ENCODE measurements at places on chromosomes 6 and 20.
A peak's percentile ranks its signal among the peaks of the same experiment; 100 is the strongest.

- DNase-seq: no peak
Observed at GRCh38 chr6:14964556-14965270, 281.2 kb upstream of the JARID2 start.

- DNase-seq: no peak
Observed at GRCh38 chr6:164359036-164359435, 944.5 kb downstream of the QKI start.

GRCh38 chr20:31633339-31633914 lies 4.3 kb upstream of the COX4I2 start:
- no peak for DNase-seq

DNA sequence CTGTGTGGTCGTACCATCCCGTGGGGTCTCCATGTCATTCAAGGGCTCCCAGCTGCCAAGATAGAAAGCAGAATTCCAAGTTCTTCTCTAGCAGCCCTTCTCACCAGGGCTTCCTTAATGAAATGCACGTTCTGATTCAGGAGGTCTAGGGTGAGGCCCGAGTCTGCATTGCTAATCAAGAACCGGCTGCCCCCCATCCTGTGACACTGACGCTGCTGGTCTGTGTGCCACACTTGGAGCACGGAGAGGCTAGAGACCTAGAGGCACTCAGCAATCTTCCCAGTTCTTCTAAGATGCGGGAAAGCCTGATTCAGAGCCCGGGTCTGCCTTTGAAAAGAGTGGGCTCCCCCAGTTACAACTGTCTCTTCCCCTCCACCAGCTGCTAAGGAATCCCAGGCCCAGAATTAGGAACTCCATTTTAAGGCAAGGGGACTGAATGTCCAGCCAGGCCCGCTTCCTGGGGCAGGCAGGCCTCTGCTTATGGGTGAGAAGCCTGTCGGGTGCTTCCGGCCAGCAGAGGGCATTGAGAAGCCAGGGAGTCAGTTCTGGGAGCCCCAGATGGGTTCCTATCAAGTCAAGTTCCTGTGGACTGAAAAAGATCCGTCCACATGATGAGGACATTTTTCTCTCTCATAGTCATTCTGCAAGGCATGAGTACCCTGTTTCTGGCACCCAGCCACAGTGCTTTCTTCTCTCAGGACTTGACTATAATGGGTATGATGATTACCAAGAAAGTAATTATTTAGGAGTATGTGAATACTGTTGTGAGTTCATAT lies 69.8 kb upstream of the RIN2 start:
- peak; percentile 80 for DNase-seq

DNA sequence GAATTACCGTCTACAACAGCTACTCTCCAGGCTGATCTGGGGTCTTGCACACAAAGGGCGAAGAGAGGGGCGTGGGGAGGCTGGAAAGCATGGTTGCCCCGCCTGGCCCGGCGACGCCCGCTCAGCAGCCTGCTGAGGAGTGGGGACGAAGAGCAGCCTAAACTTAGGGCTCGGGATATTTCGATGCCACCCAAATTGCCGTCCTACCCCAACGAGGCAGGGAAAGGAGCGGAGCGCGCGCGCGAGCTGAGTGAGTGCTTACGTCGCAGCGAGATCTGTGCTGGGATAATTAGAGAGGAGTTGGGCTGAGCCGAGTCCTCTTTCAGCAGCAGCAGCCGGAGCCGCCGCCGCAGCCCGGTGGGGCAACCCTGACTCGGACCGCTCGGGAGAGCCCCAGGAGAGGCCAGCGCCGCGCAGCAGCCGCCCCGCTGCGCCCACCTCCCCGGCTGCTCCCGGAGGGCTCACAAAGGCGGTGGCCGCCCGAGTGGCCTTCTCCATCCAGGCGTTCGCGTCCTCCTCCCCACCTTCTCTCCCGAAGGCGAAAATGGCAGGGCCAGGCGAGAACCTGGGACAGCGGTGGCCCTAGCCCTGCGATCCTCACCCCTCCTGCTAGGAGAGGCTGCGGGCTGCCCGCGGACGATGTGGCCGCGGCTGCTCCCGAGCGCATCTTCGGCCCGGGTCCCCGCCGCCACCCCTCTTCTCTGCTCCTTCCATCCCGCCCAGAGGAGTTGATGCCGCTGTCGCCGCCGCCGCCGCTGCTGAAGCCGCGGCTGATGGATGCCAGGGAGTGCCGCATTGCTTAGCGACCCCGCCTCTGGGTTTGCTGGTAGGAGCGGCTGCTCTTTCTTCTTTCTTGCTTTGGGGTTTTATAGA lies at the start of gene CLVS2:
Gene CLVS2, plus strand, starts transcription at position 315 of the 873 bp plus-strand sequence. CDS start 1,543 bp downstream, outside the sequence.
- no peak for DNase-seq

DNA sequence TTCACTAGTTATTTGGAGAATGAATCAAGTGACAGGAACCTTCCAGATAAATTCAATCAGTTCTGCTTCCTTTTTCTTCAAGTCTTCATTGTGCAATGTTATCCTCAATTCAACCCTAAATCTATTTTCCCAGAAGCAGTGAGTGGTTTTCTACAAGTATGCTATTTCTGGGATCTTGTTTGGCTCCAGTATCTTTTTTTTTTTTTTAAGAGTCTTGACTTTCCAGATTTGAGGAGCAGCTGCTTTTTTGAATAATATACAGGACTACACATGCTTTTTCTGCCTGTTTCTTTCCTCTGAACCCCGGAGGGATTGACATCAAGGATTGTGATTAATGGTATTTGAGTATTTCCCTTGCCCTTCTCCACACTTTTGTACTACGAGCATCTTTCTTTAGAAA lies 339.2 kb upstream of the JAG1 start:
- DNase-seq: no peak

DNA sequence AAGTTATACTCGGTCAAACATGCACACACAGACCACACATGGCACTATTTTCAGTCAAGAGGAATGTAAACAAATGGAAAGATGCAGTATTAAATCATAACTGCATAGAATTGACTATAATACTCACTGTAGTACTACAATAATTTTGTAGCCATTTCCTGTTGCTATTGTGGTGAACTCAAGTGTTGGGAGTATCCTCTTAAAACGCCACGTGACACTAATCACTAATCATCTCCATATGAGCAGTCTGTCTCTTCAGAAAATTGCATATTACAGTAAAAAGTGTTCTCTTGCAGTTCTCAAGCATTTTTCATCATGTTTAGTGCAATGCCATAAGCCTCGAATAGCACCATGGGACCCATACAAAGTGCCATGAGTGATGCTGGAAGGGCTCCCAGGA lies 258.7 kb upstream of the ID4 start:
- no peak for DNase-seq

DNA sequence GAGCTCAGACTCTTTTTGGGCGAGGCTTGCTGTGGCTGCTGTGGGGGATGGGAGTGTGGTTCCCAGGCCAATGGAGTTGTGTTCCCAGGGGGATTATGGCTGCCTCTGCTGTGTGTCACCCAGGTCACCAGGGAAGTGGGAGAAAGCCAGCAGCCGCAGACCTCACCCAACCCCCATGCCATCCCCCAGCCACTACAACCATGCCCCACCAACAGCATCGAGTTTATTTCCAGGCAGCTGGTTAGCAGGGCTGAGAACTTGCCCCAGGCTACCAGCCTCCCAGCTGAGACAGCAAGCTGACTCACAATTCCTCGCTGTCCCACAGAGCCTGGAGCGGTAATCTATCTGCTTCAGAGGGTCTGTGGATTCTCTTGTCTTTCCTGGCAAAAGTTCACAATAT lies 331.7 kb downstream of the FRK start:
- DNase-seq: no peak

- no peak for DNase-seq
Observed at GRCh38 chr6:1622851-1623768, 13.4 kb downstream of the FOXC1 start.

- no peak for DNase-seq
Observed at GRCh38 chr20:59945731-59946130, 5.5 kb downstream of the FAM217B start.

GRCh38 chr6:169119669-169120068 lies 134.0 kb downstream of the THBS2 start:
- DNase-seq: no peak

DNA sequence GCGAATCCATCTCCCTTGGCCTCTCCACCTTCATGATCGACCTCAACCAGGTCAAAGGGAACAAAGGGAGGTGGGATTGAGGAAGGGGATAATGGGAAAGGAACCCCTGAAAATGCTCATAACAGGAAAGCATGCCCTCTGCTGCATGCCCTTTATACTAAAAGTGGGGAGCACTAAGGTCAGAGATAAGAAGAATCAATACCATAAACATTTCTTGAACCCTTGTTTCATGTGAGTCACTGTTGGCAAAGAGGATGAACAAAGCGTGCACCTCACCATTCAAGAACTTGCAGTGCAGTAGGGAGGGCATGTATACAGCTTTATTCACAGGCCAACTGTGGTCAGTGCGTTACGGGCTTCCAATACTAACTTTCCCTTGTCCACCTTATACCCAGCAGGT lies 1.7 kb upstream of the SAPCD1 start:
- DNase-seq: no peak

- DNase-seq: peak; percentile 73
Observed at GRCh38 chr6:55794136-55794812, 81.1 kb downstream of the BMP5 start.

DNA sequence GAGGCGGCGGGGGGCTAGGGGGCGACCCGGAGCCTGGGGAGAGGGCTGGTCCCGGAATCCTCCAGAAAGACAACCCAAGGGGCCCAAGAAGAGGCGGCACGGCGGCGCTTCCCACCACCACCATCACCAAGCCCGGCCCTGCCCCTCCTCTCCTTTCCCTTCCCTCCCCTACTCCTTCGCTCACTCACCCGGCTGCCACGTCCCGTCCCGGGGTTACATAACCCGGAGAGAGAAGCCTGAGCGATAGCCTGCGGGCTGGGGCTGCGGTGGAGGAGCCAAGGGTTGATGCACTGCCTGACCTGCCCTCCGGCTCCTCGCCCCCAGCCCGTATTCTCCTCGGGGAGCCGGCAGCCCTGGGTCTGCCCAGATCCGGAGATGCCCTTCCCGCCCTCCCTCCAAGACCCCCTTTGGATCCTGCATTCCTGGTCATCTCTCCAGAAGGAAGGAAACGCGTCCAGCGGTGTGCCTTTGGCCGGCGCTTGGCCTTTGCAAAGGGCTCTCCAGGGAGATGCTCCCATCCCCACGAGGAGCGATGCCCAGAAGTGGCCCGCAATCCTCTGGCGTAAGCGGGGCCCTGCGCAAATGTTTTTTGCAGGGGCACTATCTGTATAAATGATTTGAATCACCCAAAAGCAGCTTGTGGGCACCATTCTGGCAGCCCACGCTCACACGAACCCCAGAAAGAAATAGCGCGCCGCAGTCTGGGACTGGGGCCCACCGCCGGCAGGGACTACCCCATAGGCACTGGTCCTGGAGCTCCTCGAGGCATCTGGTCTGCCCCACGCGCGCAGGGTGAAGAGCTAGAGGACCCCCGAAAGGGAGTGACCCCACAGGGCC lies 4.6 kb upstream of the CPXM1 start:
- no peak for DNase-seq

DNA sequence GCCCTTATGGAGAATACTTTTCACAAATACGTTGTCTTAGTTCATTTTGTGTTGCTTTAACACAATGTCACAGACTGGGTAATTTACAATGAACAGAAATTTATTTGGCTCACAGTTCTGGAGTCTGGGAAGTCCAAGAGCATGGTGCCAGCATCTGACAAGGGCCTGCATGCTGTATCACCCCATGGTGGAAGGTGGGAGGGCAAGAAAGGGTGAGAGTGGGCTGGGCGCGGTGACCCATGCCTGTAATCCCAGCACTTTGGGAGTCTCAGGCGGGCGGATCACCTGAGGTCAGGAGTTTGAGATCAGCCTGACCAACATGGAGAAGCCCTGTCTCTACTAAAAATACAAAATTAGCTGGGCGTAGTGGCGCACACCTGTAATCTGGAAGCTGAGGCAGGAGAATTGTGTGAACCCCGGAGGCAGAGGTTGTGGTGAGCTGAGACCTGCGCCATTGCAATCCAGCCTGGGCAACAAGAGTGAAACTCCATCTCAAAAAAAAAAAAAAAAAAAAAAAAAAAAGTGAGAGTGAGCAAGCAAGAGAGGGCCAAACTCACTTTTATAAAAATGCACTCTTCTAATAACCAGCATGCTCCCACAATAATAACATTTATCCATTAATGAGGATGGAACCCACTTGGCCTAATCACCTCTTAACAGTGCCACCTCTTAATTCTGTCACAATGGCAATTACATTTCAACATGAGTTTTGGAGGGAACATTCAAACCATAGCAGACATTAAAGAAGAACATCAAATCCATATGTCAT lies 36.1 kb downstream of the NCOA7 start:
- DNase-seq: no peak

- no peak for DNase-seq
Observed at GRCh38 chr6:143516690-143517446, 5.3 kb upstream of the FUCA2 start.

- peak; percentile 97 for DNase-seq
Observed at GRCh38 chr20:25525867-25526266, 59.5 kb downstream of the NINL start.
